Left hindlimb (tissue), 1 donor: ENCODE measurements at places on chromosomes 11 and 22.

DNA sequence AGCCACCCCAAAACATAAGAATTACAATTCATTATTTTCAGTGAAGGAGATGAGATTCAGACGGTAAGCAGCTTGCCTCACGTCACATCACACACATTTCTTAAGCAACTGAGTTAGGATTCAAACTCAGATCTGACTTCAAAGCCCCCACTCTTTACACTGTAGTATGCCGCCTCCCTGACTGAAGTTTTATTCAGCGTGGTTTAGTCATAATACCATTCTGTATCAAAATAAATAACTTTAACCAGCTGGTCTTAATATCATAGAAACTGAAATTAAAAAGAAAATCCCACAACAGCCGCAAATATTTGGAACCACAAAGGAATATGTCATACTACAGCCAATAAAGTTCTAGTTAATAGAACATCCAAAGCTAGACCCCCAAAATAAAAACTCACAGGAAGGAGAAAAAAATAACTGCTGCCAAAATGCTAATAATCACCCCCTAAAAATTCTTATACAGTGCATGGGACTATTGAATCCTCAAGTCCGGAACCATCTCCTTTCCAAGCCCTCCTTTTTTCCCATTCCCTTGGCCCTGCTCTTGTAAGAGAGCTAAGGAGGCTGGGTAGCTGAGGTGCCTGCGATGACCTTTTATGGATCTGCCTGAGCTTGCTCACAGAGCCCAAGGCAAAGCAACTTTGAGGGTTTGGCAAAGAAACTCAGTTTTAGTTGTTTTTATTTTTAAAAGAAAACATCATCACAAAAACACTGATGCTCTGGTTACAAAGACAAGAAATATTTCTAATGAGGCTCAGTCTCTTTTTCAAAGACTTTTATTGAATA is 334.5 kb downstream of the TTC28 start:
- DNase-seq = no peak

DNA sequence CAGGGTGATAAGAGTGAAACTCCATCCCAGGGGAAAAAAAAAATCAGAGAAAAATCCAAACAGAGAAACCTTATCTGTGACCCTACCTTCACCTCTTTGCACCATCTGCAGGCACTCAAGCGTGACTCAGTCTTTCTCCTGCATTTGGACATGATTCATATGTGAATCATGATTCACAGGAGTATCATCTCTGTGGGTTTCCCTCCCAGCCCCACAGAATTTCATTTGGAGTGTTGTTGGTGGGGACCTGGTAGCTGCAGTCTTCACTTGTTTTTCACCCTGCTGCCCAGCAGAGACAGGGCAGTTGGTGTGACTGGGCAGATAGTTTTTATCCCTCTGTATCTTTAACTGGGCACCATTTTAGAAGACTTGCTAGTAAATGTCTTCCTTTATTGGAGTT is 75.7 kb downstream of the DEPDC5 start:
- no peak for DNase-seq

DNA sequence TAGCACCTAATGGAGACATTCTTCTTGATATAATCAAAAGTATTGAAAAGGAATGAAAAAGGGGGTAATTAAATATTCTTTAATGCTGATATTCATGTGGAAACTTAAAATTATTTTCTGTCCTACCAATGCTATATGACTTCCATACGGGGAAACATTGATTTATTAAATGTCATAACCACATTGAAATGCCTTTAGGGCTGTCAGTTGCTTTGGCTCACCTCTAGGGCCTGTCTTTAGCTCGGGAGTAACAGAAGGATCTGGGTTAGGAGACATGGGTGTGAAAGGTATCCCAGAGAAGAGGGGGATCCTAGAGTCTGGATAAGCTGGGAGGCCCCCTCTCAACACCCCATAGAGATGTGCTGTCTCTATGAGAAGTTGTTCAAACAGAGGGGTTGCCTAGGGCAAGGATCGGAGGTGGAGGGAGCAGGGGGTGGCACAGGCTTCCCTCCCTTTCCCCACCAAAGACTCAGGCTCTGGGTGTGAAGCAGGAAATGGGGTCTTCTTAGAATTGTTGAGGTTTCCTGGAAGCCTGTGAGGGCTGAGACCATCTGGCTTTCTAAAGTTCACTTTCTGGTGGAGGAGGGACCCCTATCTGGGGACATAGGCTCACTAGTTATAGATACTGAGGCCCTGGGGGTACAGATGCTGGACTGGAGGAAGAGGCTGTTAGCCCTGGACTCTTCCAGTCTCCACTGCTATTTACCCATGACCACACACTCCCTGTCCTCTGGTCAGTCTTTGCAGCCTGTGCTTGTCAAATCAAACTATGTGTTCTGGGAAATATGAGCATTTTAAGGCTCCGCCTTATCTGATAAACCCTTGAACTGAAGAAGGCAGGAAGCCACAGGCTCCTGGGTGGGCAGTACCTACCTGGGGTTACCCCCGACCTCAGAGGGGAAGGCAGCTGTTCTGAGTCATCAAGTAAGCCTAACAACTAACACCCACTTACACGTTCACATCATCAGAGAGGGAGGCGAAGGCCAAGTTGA is 55.8 kb upstream of the RRAS2 start:
- no peak for DNase-seq

DNA sequence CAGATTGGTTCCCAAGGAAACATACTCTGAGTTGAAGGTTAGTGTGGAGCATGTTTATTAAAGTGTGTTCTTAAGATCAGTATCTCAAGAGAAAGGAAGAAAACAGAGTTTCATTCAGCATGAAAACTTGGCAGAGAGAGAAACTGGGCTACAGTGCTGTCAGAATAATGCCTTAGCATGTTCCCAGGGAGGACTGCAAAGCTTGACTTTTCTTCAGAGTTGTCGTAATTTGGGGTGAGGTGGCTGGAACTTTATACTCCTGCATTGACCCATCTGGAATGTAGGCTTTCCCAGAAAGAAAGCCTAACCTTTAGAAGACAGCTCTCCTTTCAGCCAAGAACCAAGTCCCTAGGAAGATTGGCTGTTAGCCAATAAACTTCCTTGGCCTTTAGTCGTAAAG is 190.8 kb upstream of the CNTN5 start:
- no peak for DNase-seq
